ENCODE measurements at places on chromosomes 7 and 10. TPM values are rescaled to one million over a fixed set of nuclear protein-coding genes. Genes with fewer than 3 reads are reported as not detected.

DNA sequence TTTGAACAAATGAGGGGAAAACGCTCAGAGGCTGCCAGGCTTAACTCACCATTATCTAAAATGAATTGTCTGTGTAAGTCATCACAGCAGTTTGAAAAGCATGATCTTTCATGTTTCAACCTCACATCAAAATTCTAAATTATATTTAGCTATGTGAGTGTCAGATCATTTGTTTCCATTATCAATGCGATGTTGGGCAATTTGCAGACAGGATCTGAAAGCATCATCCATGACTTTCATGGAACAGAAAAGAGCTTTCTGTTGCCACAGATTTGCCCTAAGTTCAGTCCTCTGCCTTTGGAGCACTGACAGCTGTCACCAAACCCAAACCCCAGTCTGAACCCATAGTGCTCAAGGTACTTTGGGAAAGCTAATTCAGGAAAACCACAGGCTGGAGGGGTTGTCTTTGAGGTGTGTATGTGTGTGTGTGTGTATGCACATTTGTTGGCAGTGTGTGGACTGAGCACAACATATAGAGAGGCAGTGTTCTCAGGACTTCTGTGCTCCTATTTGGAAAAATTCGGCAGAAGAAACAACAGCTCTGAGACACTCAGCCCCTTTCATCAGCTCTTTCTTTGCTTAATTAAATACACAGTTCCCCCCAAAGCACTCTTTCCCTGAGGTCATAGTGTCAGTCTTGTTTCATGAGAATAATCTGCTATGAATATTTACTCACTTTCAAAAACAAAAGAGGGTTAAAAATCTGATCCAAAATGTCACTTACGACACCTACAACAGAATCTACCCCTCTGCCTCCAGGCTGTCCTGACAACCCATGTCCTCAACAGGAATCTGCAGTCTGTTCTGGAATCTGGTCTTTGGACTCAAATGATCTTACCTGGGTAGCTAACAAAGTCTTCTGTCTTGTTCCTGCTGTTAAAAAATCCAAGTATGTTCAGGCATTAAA, 188.5 kb upstream of the KLF14 start:
- no peak for DNase-seq

DNA sequence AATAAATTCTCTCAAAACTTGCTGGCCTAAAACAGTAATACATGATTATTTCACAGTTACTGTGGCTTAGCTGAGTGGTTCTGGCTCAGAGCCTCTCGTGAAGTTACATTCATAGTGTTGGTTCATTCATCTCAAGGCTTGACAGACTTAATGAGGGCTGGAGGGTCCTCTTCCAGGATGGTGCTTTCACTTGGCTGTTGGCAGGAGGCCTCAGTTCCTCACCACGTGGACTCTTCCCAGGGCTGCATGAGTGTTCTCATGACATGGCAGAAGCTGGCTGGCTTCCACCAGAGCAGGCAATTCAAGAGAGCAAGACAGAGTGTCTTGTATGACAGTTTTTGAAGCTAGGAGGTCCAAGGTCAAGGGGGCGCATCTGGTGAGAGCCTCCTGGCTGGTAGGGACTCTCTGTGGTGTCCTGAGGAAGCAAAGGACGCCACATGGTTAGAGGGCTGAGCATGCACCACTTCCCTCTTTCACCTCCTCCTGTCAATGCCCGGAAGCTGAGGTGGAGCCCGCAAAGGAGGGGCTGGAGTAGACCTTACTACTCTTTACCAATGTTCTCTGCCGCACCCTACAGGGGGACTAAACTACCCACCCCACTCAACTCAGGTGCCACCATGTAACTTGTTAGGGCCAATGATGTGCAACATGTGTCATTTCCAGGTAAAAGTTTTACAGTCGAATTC, 58.2 kb upstream of the YAE1 start:
- no peak for DNase-seq

- no peak for DNase-seq
Measured at GRCh38 chr7:151837285-151838042, 39.5 kb downstream of the PRKAG2 start.

GRCh38 chr10:57188846-57189245, 827.8 kb upstream of the ZWINT start:
- no peak for DNase-seq

- DNase-seq: no peak
Measured at GRCh38 chr7:36227223-36227622, 74.2 kb downstream of the EEPD1 start.

- no peak for DNase-seq
Measured at GRCh38 chr7:121504482-121504881, 108.4 kb upstream of the FAM3C start.

- no peak for DNase-seq
Measured at GRCh38 chr10:128631801-128632241, 505.6 kb upstream of the MKI67 start.

DNA sequence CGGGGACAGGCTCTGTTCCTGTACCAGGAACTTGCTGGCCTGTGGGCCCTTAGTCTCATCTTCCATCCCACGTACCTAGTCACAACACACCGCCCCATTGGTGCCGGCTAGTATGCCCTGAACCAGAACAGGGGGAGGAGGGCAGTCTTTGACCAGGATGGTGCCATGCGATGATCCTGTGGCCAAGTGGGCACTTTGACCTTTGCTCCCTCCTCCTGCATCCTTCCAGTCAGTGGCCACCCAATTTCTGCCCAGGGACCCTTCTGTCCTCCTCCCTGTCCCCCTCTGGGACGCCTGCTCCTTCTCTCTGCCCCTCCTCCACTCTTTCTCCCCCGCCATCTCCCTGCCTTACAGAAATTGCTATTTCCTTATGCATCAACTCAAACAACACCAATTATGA, 126.3 kb upstream of the CHST15 start:
- DNase-seq: peak; percentile 41

IMPDH1 gene
- total RNA-seq: 49.3 TPM

TBX20 gene
- not detected for total RNA-seq

GRID2IP gene
- 0.18 TPM for total RNA-seq

ADCYAP1R1 gene
- total RNA-seq: 9.1 TPM

MGMT gene
- 24.5 TPM for total RNA-seq

GSTO2 gene
- total RNA-seq: 2.1 TPM

TACC2 gene
- total RNA-seq: 49.1 TPM
